ENCODE measurements at places on chromosomes 4 and X.

- DNase-seq: no peak
Observed at GRCh38 chr4:97987019-97987648, 156.1 kb downstream of the STPG2 start.

DNA sequence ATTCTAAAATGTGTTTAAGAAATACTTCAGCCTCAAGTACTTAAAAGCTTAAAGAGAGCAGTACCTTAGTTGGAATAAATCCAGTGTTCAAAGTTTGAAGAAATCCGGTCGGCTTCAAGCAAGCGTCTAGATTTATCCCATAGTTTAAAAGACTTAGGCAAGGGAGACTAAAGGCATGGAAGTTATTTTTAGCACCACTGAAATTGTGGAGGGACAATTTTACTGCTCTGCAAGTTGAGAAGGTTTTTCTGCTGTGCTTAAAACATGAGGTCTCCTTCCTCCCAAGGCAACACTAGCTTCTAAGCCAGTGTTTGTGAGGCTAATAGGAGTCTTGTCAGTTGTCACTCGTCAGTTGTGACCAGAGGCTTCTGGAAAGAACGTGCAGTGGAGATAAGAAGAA is 183.5 kb downstream of the MSL3 start:
- no peak for DNase-seq

DNA sequence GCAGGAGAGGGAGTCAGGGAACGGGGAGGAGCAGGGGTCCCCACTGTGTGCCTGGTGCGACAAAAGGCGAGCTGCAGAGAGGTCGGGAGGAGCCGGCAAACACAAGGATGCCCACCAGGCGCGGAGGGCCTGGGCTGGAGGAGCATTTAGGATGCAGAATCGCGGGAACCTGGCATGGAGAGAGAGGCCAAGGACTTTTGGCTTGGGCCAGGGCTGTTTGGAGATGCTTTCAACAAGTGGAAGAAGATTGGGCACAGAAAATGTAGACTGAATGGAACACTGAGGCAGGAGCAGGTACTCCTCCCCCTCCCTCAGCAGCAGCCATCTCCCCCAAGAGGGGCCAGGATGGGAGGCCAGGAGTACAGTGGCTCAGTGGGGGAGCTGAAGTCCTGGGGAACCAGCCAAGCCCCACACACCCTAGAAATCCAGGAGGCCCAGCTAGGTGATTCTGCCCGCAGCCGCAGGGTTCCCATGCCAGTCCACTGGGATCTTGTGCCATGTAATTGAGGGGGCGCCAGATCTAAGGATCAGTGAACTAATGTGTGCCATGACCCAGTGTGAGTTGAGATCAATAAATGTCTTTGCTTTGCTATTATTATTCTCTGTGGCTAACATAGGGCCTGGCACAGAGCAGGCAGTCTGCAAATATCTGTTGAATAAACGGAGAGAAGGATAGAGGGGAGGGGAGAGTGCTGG is 1.1 kb upstream of the ABLIM2 start:
- no peak for DNase-seq

DNA sequence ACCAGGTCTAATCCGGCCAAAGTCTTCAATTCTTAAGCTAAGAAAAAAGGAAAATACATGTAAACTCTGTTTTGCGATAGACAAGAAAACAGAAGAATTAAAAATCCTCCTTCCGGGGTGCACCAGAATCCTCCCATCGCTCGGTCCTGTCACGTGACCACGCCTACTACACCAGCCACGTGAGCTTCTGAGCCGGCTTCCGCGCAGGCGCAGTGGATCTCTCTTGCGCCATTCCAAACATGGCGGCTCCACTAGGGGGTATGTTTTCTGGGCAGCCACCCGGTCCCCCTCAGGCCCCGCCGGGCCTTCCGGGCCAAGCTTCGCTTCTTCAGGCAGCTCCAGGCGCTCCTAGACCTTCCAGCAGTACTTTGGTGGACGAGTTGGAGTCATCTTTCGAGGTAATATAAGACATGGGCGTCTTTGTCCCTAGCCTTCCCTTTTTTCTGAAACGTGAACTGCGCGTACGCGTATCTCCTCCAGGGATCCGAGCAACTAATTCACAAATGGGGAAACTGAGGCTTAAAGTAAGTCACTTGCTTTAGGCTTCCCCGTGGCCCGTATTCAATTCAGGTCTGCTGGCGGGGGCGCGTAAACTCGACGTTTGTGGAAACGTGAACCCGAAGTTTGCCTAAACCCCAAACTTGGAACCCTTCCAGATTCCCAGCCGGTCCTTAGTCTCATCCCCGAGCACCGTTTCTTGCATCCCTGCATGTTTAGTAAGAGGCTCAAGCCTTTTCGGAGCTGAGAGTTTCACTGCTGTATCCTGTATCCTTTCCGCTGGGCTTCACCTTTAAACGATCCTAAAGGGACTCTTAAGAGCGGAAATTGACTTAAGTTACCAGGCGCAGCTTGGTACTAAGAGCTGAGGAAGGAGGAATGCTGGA is at the start of gene MED28:
MED28 (plus strand) TSS at position 226 of the 884 bp plus-strand sequence; CDS start at position 240, 14 bp downstream.
- DNase-seq: peak; percentile 96

DNA sequence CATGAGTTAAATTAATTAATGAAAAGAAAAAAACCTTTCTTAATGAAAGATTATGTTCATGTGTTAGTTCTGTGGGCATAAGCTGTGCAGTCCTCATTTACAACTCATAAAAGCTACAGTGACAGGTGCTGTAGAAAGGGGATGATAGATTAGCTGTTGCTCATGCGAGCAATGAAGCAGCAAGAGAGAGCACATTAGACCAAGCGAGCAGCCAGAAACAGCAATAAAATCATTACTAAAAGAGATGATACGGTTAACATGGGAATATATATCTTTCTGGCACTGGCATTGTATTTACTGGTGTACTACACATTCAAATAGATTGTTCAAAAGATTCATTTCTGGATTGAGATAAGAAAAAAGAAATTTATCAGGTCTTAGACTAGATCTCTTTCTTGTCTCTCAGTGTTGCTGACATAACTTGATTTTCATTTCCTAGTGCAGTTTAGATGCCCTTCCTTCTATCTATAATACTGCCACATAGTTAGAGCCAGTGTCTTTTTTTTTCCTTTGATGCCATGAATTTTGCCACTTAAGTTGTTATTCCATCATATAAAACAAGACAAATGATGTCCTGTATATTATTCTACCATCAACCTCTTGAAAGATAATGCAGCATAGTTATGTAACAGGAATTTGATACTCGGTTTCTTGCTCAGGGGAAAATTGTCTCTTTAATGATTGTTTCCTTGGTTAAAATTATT is 164.6 kb downstream of the BANK1 start:
- DNase-seq: no peak

All from stimulated activated CD8-positive, alpha-beta memory T cell treated with anti-CD3 and anti-CD28 coated beads, Interleukin-4, amount 100 ng/mL, for 48 hours (primary cell).